ENCODE measurements at places on chromosomes 7 and 10.

GRCh38 chr10:89224739-89225443 lies 17.8 kb upstream of the CH25H start:
- no peak for DNase-seq

DNA sequence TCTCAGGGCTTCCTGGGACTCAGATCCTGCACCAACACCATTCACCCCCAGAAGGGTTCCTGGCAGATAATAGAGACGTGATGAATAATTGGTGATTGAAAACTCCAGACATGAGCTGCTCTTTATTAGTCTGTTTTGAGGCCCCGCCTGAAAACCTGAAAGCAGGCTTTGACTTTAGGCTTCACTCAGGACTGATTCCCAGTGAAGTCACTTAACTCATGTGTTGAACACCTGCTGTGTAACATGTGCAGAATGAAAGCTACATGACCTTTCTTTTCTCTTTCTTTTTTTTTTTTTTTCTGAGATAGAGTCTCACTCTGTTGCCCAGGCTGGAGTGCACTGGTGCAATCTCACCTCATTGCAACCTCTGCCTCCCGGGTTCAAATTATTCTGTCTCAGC lies 8.9 kb downstream of the SPACDR start:
- no peak for DNase-seq

DNA sequence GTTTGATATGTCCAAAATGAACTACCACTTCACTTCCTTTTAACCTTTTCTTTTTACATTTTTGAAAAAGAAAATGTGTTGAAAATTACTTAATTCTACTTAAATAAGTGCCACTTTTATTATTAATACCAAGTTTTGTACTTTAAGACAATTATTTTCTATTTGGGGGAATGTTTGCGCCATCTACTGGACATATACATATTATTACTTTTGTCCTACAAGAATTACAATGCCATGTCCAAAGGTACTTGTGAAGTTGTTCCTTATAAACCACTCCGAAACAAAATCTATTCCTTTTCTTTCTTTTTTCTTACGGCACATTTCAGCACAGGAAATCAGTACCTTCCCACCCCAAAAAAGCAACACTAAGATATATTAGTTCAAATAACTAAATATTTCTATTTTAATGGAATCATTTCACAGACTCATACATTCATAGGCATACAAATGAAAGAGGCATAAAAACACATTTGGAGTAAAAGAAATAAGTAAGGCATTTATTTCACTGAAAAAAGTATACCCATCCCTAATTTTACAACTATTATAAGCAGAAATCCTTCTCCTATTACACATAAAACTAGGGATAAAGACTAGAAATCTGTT lies 169.9 kb downstream of the RNF133 start:
- DNase-seq, result no peak

DNA sequence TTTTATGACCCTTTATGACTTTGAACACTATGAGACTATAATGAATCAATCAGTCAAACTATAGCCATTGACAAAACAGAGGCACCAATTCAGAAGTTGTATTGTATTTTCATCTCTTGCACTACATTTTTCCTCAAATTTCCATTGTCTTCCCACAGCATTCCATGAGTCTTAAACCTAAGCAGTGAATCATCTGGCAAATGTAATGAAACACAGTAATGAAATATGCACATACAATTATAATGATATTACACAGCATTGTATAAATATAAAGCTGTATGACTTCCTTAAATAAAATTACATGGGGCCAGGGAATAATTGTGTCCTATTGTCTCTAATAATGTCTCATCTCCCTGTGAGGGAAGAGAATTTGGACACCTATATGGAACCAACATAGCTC lies 45.0 kb downstream of the VWDE start:
- no peak for DNase-seq

GRCh38 chr10:50426485-50426884 lies 175.2 kb upstream of the ASAH2 start:
- no peak for DNase-seq

DNA sequence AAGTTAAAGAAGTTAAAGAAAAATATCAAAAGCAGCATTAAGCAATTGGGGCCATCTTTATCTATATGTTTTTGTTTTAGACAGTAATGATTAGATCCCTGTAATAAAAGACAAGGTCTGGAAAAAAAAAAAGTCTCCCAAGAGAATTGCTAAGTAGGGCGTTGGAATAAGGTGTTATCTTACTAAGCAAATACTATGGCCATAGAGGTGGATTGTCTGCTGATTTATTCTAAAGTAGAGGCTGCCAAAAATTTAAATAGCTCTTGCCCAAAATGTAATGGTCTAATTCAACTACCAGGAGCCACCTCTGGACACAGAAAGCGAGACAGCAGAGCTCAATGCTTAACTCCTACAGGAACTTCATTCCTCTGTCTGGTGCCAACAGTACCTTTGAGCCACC lies 71.6 kb downstream of the HERPUD2 start:
- DNase-seq, result no peak

- no peak for DNase-seq
Observed at GRCh38 chr10:99815621-99816020, 33.2 kb downstream of the ABCC2 start.

GRCh38 chr7:132782777-132783640 lies 206.7 kb upstream of the PLXNA4 start:
- no peak for DNase-seq

DNA sequence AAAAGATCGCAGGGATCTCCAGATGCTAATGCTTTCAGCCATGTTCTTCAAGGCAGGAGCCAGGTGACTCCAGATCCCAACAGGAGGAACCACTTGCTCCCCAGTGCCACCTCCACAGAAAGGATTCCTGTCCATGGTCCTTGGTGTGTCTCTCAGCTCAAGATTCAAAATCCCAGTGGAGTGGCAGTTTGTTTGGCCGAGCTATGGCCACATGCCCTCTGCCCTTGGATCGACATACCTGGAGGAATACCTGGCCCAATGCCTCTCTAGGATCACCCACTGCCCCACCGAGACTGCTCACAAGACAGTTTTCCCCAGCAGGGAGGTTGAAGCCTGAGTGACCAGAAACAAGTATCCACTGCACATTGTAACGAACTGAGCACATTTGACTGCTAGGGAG lies 3.9 kb upstream of the GPRIN2 start:
- DNase-seq, result no peak
